ENCODE measurements at places on chromosomes 12 and 14.

- DNase-seq, result no peak
Observed at GRCh38 chr12:28409892-28410291, 219.6 kb downstream of the CCDC91 start.

GRCh38 chr12:18066666-18067065 is 23.3 kb downstream of the RERGL start:
- no peak for DNase-seq

GRCh38 chr14:54338696-54339317 is 58.0 kb upstream of the CDKN3 start:
- no peak for DNase-seq

DNA sequence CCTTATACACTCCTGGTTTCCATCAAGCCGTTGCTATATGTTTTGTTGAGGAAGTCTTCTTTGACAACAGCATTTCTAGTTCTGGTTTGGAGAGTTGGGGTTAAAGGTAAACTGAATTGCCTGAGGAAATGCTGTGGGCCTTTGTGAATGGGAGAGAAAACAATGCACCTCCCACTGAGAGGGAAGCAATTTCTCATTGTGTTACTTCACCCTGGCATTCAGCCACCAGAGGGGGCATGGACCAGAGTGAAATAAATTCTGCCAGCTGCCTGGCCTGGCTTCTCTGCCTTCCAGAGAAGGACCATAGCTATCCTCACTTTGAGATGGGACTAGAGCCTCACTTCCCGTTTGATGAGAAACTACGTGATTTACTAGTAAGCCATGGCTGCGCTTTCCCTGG is 475.3 kb downstream of the EGLN3 start:
- no peak for DNase-seq

GRCh38 chr12:97075161-97075933 is 168.3 kb downstream of the NEDD1 start:
- no peak for DNase-seq
